Fibroblast of lung (primary cell): ENCODE measurements at places on chromosomes 7 and 10. TPM values are rescaled to one million over a fixed set of nuclear protein-coding genes. Genes with fewer than 3 reads are reported as not detected.

- DNase-seq: no peak
- no peaks in the 10 kb centered on the region for H3K36me3 ChIP-seq
- H3K27me3 ChIP-seq: no peaks in the 10 kb centered on the region
- H3K4me3 ChIP-seq: no peak overlapping the region
- no peaks in the 10 kb centered on the region for H3K4me1 ChIP-seq
Observed at GRCh38 chr10:3959370-3960325, 174.6 kb upstream of the KLF6 start.

- H3K4me3 ChIP-seq: no peak overlapping the region
- H3K27ac ChIP-seq: no peak overlapping the region
- H3K4me1 ChIP-seq: peaks cover 7% of the 10 kb centered on the region
- no peaks in the 10 kb centered on the region for H3K36me3 ChIP-seq
- DNase-seq: no peak
- H3K27me3 ChIP-seq: no peaks in the 10 kb centered on the region
Observed at GRCh38 chr10:87654212-87654611, 5.5 kb upstream of the PAPSS2 start.

- H3K4me3 ChIP-seq: no peak overlapping the region
- H3K27me3 ChIP-seq: no peaks in the 10 kb centered on the region
- H3K4me1 ChIP-seq: no peaks in the 10 kb centered on the region
- peak; percentile 36 for DNase-seq
Observed at GRCh38 chr10:44946205-44946604, 13.4 kb upstream of the RASSF4 start.

DNA sequence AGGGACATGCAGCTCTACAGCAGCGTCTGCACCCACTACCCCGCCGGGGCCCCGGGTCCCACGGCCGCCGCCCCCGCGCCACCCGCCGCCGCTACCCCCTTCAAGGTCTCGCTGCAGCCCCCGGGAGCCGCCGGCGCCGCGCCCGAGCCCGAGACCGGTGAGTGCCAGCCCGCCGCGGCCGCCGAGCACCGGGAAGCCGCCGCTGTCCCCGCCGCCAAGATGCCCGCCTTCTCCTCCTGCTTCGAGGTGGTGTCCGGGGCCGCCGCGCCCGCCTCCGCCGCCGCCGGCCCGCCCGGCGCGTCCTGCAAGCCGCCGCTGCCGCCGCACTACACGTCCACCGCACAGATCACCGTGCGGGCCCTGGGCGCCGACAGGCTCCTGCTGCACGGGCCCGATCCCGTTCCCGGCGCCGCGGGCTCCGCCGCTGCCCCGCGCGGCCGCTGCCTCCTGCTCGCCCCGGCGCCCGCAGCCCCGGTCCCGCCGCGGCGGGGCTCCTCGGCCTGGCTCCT is 631 bp downstream of the OTUD1 start:
- peak overlapping the region; percentile 80 for H3K27ac ChIP-seq
- H3K27me3 ChIP-seq: no peaks in the 10 kb centered on the region
- H3K4me3 ChIP-seq: peak overlapping the region; percentile 78
- peaks cover 5% of the 10 kb centered on the region for H3K4me1 ChIP-seq

- H3K27ac ChIP-seq: peak overlapping the region; percentile 72
- H3K4me3 ChIP-seq: no peak overlapping the region
- H3K36me3 ChIP-seq: no peaks in the 10 kb centered on the region
- peak; percentile 95 for DNase-seq
Observed at GRCh38 chr7:134593530-134594392, 44.9 kb downstream of the AKR1B15 start.

GRCh38 chr7:67637023-67637358 is 640.4 kb downstream of the TYW1 start:
- no peaks in the 10 kb centered on the region for H3K27me3 ChIP-seq
- H3K4me3 ChIP-seq: no peak overlapping the region
- no peak for DNase-seq
- no peaks in the 10 kb centered on the region for H3K4me1 ChIP-seq

- peak; percentile 13 for DNase-seq
- H3K27ac ChIP-seq: no peak overlapping the region
- H3K27me3 ChIP-seq: no peaks in the 10 kb centered on the region
- H3K36me3 ChIP-seq: no peaks in the 10 kb centered on the region
- peaks cover 3% of the 10 kb centered on the region for H3K4me1 ChIP-seq
Observed at GRCh38 chr10:17144757-17145156, 15.1 kb upstream of the CUBN start.

DNA sequence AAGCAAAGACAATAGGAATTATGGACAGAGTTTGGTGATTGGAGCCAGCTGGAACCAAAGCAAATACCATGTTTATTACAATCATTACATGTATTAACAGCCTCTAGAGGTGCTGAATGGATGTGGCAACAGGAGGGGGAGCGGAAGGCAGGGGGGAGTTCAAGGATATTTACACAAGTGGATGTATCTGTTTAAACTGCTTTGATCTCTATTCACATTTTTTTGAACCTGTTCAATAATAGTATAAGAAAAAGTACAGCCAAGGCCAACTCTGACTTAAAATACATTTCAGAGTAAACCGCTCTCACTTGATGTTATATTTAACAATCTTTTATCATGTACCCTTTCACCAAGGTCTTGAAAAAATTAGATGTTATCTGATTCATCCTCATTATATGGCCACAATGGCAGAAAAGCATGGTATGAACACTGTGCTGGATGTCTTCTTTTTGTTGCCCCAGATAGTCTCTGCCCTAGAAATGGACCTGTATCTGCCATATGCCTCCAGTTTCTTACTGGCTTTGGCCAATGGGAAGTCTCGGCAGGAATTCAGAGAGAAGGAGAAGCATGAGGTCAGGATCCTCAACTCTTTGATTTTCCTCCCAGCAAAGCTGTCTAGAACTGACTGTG is 88.2 kb upstream of the FAM133B start:
- no peaks in the 10 kb centered on the region for H3K27me3 ChIP-seq
- DNase-seq: no peak
- no peak overlapping the region for H3K4me3 ChIP-seq
- no peaks in the 10 kb centered on the region for H3K36me3 ChIP-seq

- no peaks in the 10 kb centered on the region for H3K36me3 ChIP-seq
- no peaks in the 10 kb centered on the region for H3K4me1 ChIP-seq
- no peak overlapping the region for H3K4me3 ChIP-seq
- DNase-seq: no peak
- no peaks in the 10 kb centered on the region for H3K27me3 ChIP-seq
Observed at GRCh38 chr10:12051241-12051640, 8.6 kb upstream of the UPF2 start.

DNA sequence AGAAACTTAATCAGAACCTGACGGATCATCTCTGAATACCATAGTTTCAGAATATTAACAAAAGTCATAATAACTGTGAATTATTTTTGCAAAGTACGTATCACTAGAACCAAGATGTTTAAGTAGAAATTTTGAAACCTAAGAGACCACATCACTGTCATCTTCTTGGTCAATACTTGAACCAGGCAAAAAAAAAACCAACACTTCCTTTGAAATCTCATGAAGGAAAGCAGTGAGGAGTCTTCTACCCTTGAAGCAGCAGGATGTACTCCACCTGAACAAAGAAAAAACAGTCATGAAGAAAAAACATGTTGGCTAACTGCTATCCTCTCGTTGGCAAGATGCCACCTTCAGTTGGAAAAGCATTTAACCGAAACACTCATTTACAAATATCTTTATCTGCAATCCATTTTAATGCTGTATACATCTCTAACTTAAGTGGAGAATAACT is 82.4 kb downstream of the SRPK2 start:
- H3K36me3 ChIP-seq: no peaks in the 10 kb centered on the region
- no peaks in the 10 kb centered on the region for H3K27me3 ChIP-seq
- no peaks in the 10 kb centered on the region for H3K4me1 ChIP-seq
- H3K27ac ChIP-seq: no peak overlapping the region

GRCh38 chr10:101301111-101301731 is 52.7 kb upstream of the BTRC start:
- H3K4me3 ChIP-seq: no peak overlapping the region
- H3K27ac ChIP-seq: no peak overlapping the region
- H3K36me3 ChIP-seq: no peaks in the 10 kb centered on the region
- DNase-seq: peak; percentile 34
- no peaks in the 10 kb centered on the region for H3K4me1 ChIP-seq
- H3K27me3 ChIP-seq: peaks cover 41% of the 10 kb centered on the region

- no peaks in the 10 kb centered on the region for H3K36me3 ChIP-seq
- no peak overlapping the region for H3K4me3 ChIP-seq
- no peaks in the 10 kb centered on the region for H3K27me3 ChIP-seq
Observed at GRCh38 chr7:49333180-49333881, 409.0 kb downstream of the CDC14C start.

DNA sequence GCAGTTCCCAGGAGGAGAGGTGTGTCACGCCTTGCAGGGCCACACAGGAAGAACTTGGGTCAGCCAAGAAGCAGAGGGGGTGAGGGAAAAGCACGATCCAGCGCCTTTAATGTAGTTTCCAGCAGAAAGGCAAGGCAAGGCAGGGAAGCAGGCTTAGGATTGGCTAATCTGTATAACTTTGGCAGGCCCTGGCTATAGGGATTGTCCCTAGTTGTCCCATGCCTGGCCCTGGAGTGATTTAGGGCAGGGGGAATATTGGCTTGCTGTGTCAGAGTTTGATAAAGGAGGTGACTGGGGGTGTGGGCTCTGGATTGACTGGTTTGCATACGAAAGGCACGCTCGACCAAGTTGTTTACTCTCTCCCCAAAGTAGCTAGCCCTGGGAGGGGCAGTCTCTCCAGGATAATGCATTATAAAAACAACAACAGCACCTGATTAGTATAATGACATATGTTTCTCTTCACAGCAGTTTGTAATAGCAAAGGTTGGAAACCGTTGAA is 44.5 kb downstream of the RBM28 start:
- H3K4me3 ChIP-seq: no peak overlapping the region
- H3K4me1 ChIP-seq: no peaks in the 10 kb centered on the region
- no peak for DNase-seq
- H3K36me3 ChIP-seq: no peaks in the 10 kb centered on the region
- H3K27me3 ChIP-seq: no peaks in the 10 kb centered on the region
- no peak overlapping the region for H3K27ac ChIP-seq

DNA sequence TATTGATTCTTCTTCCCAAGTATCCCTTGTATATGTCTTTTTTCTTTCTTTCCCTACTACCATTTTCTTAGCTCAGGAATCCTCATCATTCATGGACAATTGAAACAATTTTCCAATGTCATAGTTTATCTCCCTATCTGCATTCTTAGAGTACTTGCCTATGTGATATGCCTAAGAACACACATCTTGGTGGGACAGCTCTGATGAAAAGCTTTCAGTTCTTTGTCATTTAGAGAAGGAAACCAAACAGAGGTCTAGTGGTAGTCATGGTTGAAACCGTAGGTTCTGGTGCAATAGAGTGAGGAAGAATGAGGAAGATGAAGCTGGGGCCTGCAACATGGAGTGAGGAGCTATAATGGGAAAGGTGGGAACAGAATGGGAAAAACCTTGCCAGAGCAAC is 28.2 kb downstream of the TDRD1 start:
- no peak overlapping the region for H3K4me3 ChIP-seq
- H3K27ac ChIP-seq: no peak overlapping the region
- peaks cover 3% of the 10 kb centered on the region for H3K27me3 ChIP-seq
- DNase-seq: no peak
- H3K36me3 ChIP-seq: no peaks in the 10 kb centered on the region

DNA sequence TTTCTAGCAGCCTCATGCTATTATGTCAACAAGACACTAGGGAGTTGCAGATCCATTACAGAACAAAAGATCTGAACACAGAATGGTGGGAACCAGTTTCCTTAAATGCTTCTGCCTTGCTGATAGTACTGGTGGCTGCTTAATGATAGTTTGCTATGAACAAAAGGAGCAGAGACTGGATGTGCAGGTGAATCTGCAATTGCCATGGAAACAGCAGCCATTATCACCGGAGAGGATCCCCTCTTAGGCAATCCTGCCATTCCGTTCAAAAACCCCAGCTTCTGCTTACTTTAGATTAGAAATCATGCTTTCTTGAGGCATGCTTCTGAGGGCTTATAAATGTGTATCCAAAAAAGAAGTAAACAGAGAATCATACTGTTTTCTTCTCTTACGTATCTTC is 80.0 kb upstream of the PRKAR2B start:
- no peaks in the 10 kb centered on the region for H3K4me1 ChIP-seq
- H3K27me3 ChIP-seq: peaks cover 7% of the 10 kb centered on the region
- DNase-seq: no peak
- no peaks in the 10 kb centered on the region for H3K36me3 ChIP-seq

GRCh38 chr7:8229927-8230326 is 32.0 kb downstream of the ICA1 start:
- DNase-seq: no peak
- no peak overlapping the region for H3K4me3 ChIP-seq
- no peaks in the 10 kb centered on the region for H3K4me1 ChIP-seq
- no peak overlapping the region for H3K27ac ChIP-seq
- H3K36me3 ChIP-seq: no peaks in the 10 kb centered on the region
- no peaks in the 10 kb centered on the region for H3K27me3 ChIP-seq

DNA sequence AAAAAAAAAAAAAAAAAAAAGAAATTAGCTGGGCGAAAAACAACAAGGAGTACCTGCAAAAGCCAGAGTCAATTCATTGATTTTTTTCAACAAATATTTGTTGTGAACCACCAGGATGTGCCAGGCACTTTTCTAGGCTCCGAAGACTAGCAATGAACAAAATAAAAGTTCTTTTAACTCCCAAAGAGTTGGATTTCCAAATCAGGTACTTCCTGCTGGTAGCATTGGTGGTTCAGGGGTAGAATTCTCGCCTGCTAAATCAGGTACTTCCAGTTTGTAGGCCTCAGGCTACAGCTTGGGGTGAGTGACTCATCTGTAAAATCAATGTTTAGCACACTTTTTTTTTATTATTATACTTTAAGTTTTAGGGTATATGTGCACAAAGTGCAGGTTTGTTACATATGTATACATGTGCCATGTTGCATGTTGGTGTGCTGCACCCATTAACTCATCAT is 10.9 kb downstream of the PPA1 start:
- no peaks in the 10 kb centered on the region for H3K27me3 ChIP-seq
- peaks cover 2% of the 10 kb centered on the region for H3K4me1 ChIP-seq
- H3K4me3 ChIP-seq: no peak overlapping the region
- DNase-seq: no peak

GRCh38 chr10:126262233-126262838 is 125.9 kb downstream of the ADAM12 start:
- no peak for DNase-seq
- H3K27me3 ChIP-seq: no peaks in the 10 kb centered on the region
- H3K4me3 ChIP-seq: no peak overlapping the region

DNA sequence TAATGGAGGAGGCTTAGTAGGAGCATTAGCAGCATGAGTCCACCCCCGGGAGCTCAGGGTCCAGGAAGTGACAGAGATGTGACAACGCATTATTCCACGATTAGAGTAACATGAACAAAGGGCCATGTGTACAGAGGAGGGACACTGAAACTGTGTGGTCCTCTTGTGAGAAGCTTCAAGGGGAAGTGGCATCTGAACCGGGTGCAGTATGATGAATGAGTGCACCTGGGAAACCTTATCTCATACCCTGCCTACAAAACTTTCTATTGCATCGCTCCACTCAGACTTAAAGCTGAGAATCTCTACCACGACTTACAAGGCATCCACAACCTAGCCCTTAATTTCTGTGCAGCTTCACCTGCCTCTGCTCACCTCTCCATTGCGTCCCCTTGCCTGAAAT is 115.3 kb upstream of the AMPH start:
- H3K36me3 ChIP-seq: no peaks in the 10 kb centered on the region
- H3K27ac ChIP-seq: no peak overlapping the region
- DNase-seq: no peak
- no peaks in the 10 kb centered on the region for H3K27me3 ChIP-seq
- H3K4me3 ChIP-seq: no peak overlapping the region

Gene KDM7A
- 4.8 and 6.7 TPM in 2 replicates for total RNA-seq

Gene SAMD8
- total RNA-seq: 39.0 and 51.5 TPM in 2 replicates

Gene NRCAM
- 2.1 and 3.1 TPM in 2 replicates for total RNA-seq

Gene MOGAT3
- not detected in 2 replicates for total RNA-seq

Gene PRSS37
- not detected in 2 replicates for total RNA-seq

Gene ZNF365
- total RNA-seq: 2.8 and 5.8 TPM in 2 replicates

Gene PRKG1
- total RNA-seq: 60.1 and 71.8 TPM in 2 replicates
